Endothelial cell (in vitro differentiated cells): ENCODE measurements at places on chromosomes 3 and 15.

DNA sequence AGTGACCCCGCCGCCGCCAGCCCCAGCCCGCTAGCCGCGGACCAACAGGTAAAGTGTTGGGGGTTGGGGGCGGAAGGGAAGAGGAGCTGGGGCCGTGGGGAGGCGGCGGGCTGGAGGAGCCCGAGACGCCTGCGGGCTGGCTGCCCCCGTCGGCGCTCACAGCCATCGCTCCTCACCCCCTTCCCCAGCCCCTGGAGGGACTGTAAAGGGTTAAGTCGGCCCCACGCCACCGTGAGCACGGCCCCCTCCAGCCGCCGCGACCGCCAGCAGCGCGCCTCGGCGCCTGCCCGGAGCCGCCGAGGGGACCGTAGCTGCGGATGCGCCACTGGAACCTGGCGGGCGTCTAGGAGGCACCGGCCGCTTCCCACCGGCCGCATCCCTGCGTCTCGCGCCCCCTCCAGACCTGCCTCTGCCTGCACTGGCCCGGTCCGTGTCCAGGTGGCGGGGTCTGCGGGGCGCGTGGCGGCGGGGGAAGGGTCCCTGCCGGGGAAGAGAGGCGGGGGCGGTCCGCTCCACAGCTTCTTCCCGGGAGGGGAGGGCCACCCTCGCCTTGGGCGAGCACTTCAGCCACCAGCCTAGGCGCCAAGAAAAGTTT, 522 bp downstream of the MED12L start:
- DNase-seq: peak; percentile 52

DNA sequence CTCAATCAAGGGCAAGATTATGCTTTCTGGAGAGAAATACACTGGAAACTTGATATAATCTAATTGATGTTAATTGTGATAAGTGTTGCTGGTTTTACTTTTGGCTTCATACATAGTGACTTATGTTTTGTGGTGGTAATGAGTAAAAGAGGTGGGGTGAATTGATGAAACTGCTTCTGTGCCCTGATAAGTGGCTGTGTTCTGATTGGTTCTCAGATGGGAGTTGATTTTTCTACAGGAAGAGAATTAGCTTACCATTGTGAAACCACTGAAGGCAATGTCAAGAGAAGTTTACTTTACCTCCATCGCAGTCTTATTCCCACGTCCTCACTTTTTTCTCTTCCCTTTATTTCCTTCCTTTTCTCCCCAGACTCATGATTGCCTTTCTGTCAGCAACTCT, 23.8 kb downstream of the TMEM45A start:
- DNase-seq: no peak

- no peak for DNase-seq
Measured at GRCh38 chr15:31964586-31965307, 65.6 kb upstream of the CHRNA7 start.

DNA sequence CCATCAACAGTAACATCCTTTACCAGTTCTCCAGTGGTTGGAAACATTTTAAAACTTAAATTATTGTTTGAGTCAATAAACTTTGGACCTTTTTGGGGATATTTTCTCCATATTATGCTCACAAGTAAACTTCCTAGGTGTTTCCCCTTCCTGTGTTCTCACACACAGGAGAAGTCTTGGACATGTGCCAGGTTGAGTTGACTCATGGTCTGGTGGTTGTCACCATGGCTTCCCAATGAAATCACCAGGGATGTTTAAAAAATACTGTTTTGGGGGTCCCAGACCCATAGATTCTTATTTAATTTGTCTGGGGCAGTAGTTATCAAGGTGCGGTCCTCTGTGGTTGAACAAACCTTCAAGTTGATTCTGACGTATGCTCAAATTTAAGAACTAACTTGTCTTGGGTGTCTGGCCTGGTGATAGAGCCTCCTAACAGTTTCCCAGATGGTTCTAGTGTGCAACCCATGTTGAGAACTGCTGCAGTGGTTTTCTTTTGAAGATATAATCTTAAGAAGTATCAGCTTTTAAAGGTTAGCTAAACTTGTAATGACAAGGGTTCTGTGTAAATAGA, 291.8 kb downstream of the EDEM1 start:
- no peak for DNase-seq

DNA sequence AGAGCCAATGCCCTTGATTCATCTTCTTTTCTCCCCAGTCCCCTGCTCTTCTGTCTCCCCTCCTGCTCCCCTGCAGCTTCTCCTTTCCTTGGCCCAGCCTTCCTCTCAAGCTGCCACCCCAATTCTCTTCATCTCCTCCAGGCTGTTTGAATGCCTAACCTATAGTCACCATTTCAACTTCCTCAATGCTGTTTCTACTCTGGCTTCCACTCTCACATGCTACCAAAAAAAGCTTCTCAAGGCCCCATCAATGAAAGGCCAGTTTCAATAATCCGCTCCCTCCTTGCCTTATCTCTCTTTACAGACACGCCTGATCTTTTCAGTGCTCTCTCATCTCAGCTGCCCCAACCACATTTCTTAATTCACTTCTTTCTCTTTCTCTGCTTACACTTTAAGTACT, 212.2 kb upstream of the GPR149 start:
- DNase-seq: no peak

DNA sequence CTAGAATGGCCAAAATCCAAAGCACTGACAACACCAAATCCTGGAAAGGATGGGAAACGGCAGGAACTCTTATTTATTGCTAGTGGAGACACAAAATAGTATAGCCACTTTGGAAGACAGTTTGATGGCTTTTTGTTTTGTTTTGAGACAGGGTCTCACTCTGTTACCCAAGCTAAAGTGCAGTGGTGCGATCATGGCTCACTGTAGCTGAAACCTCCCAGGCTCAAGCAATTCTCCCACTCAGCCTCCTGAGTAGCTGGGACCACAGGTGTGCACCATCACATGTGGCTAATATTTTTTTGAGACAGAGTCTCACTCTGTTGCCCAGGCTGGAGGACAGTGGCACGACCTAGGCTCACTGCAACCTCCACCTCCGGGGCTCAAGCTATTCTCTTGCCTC, 27.3 kb upstream of the GPR160 start:
- no peak for DNase-seq

GRCh38 chr15:23629234-23629805, 18.3 kb downstream of the MAGEL2 start:
- DNase-seq: no peak

- DNase-seq: no peak
Measured at GRCh38 chr3:136899622-136900158, 37.7 kb downstream of the NCK1 start.

DNA sequence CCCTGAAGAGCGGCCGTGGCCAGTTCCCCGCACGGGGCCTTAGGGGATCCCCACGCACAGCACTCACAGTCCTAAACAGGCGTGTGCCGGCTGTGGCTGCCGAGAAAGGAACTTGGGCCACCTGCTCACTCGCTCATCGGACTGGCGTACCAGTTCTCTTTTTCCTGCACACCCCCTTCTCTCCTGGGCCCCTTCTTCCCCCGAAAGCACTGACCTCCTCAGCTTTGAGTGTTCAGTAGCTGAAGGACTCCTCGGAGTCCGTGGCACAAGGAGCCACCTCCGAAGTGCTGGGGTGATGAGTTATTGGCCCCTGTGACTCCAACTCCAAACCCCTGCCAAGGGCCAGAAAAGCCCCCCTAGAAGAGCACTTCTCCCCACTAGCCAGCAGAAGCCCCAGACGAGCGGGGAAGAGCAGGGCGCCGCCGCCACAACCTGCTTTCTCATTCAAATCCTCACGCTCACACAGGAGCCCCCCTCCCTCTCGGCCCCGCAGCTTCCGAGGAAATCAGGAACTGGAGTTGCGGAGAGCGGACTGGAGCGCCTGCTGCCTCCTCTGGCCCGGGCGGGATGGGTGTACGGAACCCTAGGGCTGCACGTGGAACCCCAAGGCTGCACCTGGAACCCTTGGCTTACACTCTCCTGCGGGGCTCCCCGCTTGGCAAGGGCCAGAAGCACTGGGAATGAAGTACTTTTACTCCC, at the start of gene PLCH1:
Gene PLCH1, minus strand, starts transcription at position 446 of the 699 bp plus-strand sequence. CDS start 40,847 bp downstream, outside the sequence.
- DNase-seq: peak; percentile 77

DNA sequence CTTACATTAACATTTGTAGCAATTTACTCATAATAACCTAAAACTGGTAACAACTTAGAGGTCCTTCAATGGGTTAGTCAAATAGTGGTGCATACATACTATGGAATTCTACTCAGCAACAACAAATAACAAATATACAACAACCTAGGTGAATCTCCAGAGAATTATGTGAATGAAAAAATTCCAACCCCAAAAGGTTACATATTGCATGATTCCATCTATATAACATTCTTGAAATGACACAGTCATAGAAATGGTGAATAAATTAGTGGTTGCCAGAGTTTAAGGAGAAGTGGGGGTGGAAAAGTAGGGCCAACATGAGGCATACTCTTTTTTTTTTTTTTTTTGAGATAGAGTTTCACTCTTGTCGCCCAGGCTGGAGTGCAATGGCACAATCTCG, 12.7 kb upstream of the SNTN start:
- DNase-seq: no peak

DNA sequence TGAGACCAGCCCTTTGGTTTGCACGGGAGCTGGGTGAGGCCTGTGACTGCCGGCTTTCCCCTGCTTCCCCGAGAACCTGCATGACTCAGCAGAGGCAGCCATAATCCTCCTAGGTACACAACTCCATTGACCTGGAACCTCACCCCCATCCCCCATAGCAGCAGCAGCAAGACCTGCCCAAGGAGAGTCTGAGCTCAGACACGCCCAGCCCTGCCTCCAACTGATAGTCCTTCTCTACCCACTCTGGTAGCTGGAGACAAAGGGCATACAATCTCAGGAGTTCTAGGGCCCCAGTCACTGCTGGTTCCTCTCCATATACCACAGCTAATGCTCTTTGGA, 141.0 kb upstream of the ARHGEF26 start:
- DNase-seq: no peak

DNA sequence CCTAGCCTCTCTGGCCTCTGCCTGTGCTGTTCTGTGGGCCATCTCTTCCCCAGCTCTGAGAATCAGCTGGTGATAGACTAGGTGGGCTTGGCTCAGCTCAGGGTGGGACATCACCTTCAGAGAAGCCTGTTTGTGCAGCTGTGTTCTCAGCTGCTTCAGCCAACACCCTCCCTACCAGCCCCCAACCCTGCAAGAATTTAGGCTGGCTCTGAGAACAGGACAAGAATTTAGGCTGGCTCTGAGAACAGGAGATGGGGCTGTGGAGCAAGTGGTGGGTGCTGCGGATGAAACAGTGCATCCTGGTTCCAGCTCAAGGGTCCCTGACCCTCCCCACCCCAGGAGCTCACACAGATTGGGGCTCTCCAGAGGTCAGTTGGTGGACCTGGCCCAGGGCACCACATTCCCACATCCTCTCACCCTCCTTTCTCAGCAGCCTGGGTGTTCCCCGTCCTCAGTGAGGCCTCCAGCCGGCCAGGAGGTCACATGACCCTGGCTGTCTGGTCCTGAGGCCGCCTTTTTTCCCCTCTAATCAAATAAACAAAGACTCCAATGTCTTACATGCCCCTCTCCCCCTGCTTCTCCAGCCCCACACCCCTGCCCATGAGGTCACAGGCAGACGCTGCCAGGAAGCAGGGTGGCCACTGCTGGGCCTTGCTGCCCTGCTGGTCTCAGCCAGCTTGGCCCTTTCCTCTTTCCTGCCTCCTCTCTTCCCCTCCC, 14.9 kb downstream of the PLEKHO2 start:
- DNase-seq: no peak

DNA sequence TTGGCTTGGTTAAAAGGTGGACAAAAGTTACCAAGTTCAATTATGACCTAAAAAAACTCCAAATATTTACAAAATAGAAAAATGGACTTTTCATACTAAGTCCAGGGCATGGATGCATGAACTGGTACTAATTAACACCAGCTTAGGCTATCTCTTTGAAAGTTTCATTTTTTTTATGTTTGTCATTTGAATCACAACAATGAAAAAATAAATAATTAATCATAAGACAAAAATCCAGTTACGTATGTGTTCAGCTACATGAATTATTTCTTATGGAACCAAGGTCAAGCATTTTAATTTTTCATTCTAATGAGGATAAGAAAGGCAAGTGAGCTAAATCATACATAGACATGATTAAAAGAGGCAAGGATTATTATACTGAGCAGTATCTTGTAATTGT, 23.7 kb upstream of the STRIT1 start:
- DNase-seq: no peak

DNA sequence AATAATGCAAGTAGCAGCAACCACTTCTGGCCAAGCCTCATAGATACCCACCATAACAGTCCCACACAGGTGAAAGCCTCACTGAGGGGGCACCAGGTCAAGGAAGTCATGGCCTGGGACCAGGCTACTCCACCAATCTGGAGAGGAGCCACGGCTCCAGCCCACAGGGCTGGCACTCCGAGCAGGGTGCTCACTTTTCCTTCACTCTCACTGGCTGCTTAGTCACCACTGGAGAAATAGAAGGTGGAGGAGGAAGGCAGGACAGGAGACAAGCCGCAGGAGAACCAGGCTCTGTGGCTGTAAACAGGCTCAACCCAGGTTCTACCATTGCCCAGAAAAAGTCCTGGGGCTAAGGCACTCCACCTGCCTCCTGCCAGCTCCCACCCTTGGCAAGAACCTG, 1.2 kb downstream of the USP19 start:
- no peak for DNase-seq

DNA sequence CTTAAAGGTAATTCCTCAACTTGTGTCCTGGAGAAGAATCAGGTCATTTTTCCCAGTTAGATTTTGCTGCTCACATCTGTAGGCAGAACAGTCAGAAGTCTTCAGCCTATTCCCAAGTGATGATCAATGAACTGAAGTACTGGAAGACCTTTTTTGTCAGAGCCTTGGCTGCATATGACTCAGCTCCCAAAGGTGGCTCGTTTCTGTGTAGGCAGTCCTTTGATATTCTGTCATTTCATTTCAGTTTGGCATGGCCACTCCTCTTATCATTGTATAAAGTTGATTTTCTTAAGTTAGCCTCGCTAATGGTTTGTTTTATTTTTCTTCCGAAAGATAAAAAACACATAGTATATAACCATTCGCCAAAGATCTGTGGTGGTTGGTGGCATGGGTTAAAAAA, 90.7 kb downstream of the KLHL25 start:
- no peak for DNase-seq

- no peak for DNase-seq
Measured at GRCh38 chr3:118577055-118577777, 457.4 kb downstream of the IGSF11 start.

GRCh38 chr3:141830508-141830907, 45.9 kb upstream of the ATP1B3 start:
- DNase-seq: no peak

- DNase-seq: no peak
Measured at GRCh38 chr3:125002414-125003368, 53.1 kb downstream of the HEG1 start.

GRCh38 chr3:112111785-112112402, 21.2 kb downstream of the GCSAM start:
- DNase-seq: peak; percentile 50

- no peak for DNase-seq
Measured at GRCh38 chr3:16332904-16333426, 68.0 kb downstream of the OXNAD1 start.
